Upper lobe of right lung (tissue), 1 donor: ENCODE measurements at places on chromosomes 1 and 21. TPM values are rescaled to one million over a fixed set of nuclear protein-coding genes. Genes with fewer than 3 reads are reported as not detected.

DNA sequence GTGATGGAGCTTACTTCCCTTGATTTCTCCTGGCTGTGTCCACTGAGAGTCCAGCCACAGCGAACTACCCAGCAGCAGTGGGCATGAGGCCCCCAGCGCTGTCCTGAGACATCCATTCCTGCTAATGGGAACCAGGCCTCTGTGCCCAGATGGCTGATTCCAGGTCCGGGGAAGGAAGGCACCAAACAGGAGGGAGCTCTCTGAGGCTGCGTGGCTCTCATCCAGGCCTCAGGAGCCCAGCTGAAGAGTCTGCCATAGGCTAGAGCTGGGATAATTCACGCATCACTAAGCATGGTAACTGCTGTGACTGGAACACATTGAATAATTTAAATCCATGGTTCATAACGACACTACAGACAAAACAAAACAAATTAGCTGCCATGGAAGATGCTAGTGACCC lies 24.7 kb upstream of the LRRC47 start:
- no peak for DNase-seq
- H3K27ac ChIP-seq = no peak overlapping the region
- H3K27me3 ChIP-seq = no peaks in the 10 kb centered on the region
- H3K4me3 ChIP-seq = no peak overlapping the region
- H3K36me3 ChIP-seq = peaks cover 60% of the 10 kb centered on the region
- H3K4me1 ChIP-seq = no peaks in the 10 kb centered on the region

FAM72D gene
- total RNA-seq = 0.43 TPM

NBPF10 gene
- 3.8 TPM for total RNA-seq

GRCh38 chr1:230589951-230590350 lies 52.3 kb upstream of the COG2 start:
- H3K36me3 ChIP-seq = no peaks in the 10 kb centered on the region
- no peaks in the 10 kb centered on the region for H3K27me3 ChIP-seq
- no peak for DNase-seq
- no peaks in the 10 kb centered on the region for H3K4me1 ChIP-seq
- H3K4me3 ChIP-seq = no peak overlapping the region

- H3K4me1 ChIP-seq = peaks cover 5% of the 10 kb centered on the region
- H3K36me3 ChIP-seq = no peaks in the 10 kb centered on the region
- H3K4me3 ChIP-seq = no peak overlapping the region
- DNase-seq = no peak
Measured at GRCh38 chr21:25456672-25457071, 150.6 kb downstream of the MRPL39 start.

DNA sequence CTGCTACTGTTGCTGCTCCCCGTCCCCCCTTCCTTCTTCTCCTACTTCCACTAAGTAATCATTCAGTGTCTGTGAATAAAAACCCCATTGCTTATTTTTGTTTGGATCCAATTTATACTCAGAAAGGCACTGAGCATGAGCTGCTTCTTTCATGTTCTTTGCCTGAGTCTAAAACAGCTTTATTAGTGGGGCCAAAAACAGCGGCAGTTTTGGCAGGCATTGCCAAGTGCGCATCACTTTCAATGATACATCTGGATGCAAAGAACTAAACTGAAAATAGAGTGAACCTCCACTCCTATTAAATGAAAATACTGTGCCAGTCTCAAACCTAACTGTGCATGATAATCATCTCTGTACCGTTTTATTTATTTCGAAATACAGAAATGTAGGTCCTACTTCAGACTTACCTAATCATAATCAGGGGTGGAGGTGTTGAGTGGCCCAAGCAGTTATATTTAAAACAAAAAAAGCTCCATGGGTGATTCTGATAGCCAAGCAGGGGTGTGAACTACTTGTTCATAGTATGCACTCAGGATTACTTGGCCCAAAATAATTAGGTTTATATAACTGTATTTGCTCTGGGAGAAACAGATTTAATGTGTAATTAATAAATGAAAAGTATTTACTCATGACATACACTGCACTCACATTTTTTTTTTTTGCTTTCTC lies 48.4 kb downstream of the NEK7 start:
- H3K4me3 ChIP-seq = no peak overlapping the region
- peaks cover 34% of the 10 kb centered on the region for H3K4me1 ChIP-seq
- no peak for DNase-seq

- no peak overlapping the region for H3K27ac ChIP-seq
- H3K36me3 ChIP-seq = no peaks in the 10 kb centered on the region
- H3K27me3 ChIP-seq = no peaks in the 10 kb centered on the region
- peak; percentile 48 for DNase-seq
- H3K4me1 ChIP-seq = no peaks in the 10 kb centered on the region
Measured at GRCh38 chr1:95534985-95535384, 301.0 kb downstream of the RWDD3 start.

RAD54L gene
- 1.0 TPM for total RNA-seq
